ENCODE measurements at places on chromosomes 3 and 15. TPM values are rescaled to one million over a fixed set of nuclear protein-coding genes. Genes with fewer than 3 reads are reported as not detected.

Gene C3orf70
- total RNA-seq: not detected

Gene TUSC7
- total RNA-seq: not detected

Gene GPR176
- not detected for total RNA-seq

Gene CCDC54
- total RNA-seq: not detected

Gene TRIM71
- total RNA-seq: not detected

Gene ARHGAP11A
- total RNA-seq: 158 TPM

Gene CD96
- total RNA-seq: 303 TPM

Gene ARL6IP5
- 148 TPM for total RNA-seq

Gene GOLGA8J
- total RNA-seq: not detected

Gene MYZAP
- not detected for total RNA-seq

Gene CEP70
- total RNA-seq: 19.5 TPM

All from activated CD8-positive, alpha-beta T cell treated with anti-CD3 and anti-CD28 coated beads, Interleukin-2, amount 10 ng/mL, durations not matched to agents 7 days and 5 days (primary cell).